Left ventricle myocardium inferior (tissue), 1 donor: ENCODE measurements at places on chromosomes 16 and 17.

- DNase-seq: no peak
These were observed 26.0 kb downstream of the C16orf74 start for GRCh38 chr16:85724936-85725335.

DNA sequence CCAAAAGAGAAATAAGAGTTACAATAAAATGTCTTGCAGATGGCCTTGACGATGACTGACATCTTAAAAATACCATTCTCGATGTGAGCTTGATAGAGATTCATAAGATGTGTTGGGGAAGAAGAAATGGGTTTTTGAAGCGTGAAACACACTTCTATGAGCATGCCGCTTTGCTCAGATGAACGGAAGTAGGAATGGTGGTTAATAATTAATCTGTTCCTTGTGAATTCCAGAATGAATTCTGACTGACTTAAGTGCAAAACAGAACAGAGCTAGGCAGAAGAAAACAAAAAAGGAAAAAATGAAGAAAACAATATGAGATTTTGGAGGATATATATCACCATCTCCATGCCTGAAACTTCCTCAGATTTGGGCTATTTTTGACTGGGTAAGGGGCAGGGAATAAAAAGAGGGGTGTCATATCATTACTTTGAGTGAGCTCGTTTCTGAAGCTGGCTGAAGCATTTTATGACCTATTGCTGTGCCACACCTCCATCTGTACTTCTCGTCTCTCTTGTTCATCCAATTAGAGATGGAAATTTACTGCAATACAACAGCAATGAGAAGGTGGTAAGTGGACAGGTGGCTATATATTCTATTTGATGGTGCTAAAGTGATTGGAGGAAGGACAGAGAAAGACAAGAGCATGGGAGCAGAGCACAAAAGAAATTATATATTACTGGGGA, 1152.0 kb upstream of the CDH8 start:
- DNase-seq: no peak

GRCh38 chr17:74213861-74214391, 555 bp downstream of the TTYH2 start:
- peak; percentile 44 for DNase-seq

DNA sequence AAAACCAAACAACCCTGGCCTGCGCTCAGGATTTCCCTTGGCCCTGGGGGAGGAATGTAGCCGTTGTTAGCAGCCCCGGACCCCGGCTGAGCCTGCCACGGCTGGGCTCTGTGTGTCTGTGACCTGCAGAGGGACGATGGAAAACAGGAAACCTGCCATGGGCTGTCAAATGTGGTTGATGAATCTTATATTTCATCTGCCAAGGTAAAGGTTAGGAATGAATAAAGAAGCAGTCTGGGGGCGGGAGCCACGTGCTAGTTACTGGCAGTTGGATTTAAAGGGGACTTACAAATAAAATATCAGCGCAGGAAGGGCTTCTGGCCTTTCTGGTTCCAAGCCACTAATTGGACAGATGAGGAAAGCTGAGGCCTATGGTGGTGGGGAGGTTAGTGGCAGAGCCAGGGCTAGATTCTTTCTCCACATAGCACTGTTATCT, at the start of gene KRT23:
TSS of gene KRT23 (minus strand) at position 263 of the 436 bp plus-strand sequence. CDS start 1,043 bp downstream, outside the sequence.
- no peak for DNase-seq

- DNase-seq: no peak
These were observed 105.8 kb downstream of the ZNF778 start for GRCh38 chr16:89323120-89323960.

DNA sequence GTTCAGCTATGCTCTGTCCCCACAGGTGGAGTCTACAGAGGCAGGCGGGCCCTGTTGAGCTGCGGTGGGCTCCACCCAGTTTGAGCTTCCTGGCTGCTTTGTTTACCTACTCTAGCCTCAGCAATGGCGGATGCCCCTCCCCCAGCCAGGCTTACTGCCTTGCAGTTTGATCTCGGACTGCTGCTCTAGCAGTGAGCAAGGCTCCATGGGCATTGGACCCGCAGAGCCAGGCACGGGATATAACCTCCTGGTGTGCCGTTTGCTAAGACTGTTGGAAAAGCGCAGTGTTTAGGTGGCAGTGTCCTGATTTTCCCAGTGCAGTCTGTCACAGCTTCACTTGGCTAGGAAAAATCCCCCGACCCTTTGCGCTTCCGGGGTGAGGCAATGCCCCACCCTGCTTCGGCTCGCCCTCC, 89.1 kb downstream of the BCAS3 start:
- no peak for DNase-seq

GRCh38 chr17:75693500-75694481, 26.7 kb downstream of the SAP30BP start:
- peak; percentile 82 for DNase-seq

- no peak for DNase-seq
These were observed 26.3 kb upstream of the OR4D1 start for GRCh38 chr17:58121925-58122324.

GRCh38 chr17:17153071-17153470, 53.1 kb downstream of the PLD6 start:
- no peak for DNase-seq

DNA sequence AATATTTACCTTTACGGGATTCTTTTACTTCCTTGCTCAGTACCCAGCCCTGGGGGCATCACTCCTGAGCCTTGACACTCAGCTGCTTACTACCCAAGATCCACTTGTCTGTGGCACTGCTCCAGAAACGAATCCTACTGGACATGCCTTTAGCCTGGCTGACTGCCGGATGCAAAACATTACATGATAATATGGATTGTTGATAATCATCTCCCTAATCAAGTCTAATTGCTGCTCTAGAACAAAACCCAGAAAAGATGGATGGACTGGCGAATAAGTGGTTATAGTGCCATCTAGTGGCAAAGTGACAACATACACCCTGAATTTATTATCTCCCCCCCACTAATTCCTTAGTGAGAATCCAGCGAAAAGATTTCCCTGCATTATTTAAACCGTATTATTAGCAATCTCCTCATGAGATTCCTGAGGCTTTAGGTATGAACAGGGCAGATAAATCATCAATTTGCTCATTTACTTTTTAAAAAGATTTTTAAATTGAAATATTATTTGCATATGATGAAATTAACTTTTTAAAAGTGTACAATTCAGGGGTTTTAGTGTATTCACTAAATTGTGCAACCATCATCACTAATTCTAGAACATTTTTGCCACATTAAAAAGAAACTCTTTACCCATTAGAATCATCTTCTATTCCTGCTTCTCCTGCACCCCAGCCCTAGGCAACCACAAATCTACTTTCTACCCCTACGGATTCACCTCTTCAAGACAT, 61.6 kb downstream of the RGS9 start:
- DNase-seq: no peak

DNA sequence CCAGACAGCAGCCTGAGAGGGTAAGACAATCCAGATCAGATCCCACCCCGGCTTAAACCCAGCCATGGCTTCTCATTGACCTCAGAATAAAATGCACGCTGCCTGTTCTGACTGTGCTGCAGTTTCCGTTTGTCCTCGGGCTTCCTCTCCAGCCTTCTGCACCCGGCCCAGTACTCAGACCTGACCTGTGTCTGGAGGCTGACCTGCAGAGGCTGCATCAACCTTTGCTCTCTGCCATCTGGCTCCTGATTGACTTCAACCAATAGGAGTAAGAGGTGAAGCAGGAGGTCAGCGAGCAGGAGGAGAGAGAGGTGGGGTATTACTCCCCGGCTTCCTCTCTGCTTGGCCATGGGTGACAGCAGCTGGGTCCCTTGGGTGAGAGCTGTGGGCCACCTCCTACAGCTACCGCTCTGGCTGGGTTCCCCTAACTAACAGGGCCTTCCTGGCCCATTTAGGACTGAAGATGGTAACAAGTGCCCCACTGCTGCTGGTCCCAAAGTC, 46.7 kb downstream of the C16orf82 start:
- DNase-seq: no peak

GRCh38 chr17:17362540-17362930, 59.4 kb downstream of the NT5M start:
- DNase-seq: no peak

DNA sequence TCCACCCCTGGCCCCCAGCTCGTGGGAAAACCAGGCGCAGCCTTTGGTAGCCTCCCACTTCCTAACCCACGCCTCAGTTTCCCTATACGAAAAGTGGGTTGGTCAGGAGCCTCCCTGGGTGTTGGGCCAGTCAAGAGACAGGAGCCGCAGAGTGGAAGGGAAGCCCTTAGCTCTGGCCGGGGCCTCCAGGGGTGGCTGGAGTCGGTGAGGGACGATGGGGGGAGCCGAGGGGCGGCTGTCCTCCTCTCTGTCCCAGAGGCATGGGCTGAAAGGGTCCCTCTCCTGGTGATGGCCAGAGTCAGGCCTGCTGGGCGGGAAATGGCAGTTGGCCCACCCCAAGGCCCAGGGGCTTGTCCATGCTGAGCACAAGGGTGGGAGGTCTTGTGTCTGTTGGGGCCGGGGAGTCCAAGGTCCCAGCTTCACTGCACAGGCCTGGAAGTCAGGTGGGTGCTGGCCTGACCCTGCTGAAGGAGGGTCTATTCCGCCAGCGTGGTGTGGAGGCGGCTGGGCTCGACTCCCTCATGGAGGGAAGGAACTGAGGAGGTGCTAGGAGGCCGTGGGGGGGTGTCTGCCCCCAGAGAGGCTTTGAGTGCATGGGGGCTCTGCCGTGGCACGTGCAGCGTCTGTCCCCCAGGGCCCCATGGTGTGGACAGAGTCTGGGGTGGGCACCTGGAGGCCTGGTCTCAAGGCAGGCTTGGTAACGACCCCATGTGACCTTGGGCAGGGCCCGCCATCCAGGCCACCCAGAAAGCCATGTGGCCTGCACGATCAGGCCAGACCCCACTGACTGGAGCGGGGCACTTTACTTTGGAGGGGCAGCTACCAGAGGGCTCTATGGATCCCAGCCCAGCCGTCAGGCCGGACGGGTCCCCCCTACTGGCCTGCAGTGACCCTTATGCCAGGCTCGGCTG, 1.1 kb downstream of the SLC16A3 start:
- no peak for DNase-seq

DNA sequence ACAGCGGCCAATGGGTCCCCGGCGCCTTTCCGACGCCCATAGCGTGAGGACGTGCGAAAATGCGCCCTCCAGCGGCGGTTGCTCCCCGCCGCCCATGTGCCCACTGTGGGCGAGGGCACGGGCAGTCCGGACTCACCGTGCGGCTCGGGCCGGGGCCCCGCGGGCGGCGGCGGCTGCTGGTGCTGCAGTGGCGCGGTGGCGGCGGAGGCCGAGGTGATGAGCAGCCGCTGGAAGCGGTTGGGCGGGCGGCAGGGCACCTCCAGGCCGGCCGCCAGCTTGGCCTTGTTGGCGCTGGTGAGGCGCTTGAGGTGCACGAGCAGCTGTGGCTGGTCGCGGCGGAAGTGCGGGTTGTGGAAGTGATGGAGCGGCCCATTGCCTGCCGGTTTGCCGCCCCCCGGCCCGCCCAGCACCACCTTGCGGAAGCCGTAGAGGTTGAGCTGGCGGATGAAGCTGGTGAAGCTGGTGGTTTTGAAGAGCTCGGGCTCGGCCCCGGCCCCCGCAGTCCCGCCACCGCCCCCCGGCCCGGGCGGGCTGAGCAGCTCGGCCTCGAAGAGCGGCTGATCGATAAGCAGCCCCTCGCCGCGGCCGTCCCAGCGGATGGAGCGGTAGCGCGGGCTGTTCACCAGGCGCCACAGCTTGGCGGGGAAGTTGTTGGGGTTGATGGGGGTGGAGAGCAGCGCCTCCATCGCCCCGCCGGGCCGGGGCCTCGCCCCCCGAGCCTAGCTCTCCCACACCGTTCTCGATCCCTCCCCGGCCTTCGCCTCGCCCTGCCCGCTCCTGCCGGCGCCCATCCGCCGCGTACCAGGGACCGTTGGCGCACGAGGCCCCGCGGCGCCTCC, at the start of gene HSF5:
TSS of gene HSF5 (minus strand) at position 820 of the 839 bp plus-strand sequence. CDS start at position 686, 134 bp downstream.
- peak; percentile 27 for DNase-seq

- peak; percentile 9 for DNase-seq
These were observed 76.3 kb upstream of the ZNF469 start for GRCh38 chr16:88306411-88306810.

- DNase-seq: no peak
These were observed 70.8 kb upstream of the TRAP1 start for GRCh38 chr16:3787924-3788661.

DNA sequence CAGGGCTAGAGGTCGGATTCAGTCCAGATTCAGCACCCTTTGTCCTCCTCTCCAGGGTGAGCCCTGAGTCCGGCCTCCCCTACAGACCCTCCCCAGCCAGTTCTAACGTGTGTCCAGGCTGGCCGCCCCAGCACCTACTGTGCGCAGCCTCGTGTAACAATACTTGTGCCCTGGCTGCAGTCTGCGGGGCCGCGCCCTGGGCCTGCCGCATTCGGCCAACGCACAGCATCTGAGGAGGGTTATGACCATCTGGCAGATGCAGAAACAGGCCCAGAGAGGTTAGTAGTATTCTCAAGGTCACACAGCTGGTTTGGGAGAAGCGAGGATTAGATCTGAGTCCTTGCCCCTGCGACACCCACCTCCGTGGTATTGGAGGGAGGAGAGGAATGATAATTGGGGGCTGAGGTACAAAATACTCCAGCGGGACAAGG, 968 bp downstream of the RIPOR1 start:
- no peak for DNase-seq

DNA sequence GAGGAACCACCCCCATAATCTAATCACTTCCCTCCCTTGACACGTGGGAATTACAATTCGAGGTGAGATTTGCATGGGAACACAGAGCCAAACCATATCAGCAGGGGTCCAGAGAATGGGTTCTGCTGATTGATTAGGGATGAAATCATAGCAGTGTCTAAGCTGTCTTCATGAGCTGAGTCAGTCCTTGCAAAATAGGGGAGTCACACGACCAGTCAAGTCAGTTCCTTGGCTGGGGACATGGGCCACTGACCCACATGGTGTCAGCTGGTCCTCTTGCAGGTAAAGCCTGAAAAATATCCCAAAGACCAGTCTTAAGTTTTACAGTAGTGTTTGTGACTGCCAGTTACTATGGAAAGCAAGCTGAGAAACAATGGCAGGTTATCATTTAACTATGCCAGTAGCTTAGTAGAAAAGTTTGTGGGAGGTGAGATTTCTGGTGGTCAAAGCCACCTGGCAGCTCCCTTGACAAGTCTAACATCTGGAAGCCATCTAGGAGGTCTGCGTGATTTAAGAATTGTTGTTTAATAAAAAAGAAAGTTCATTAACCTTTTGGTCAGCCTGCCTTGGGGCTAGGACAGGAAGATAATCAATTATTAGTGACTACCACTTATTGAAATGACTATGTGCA, 15.7 kb upstream of the ATF7IP2 start:
- DNase-seq: no peak

GRCh38 chr16:26019381-26020242, 327.9 kb downstream of the HS3ST4 start:
- no peak for DNase-seq
